ENCODE measurements at places on chromosomes 16 and 17.

DNA sequence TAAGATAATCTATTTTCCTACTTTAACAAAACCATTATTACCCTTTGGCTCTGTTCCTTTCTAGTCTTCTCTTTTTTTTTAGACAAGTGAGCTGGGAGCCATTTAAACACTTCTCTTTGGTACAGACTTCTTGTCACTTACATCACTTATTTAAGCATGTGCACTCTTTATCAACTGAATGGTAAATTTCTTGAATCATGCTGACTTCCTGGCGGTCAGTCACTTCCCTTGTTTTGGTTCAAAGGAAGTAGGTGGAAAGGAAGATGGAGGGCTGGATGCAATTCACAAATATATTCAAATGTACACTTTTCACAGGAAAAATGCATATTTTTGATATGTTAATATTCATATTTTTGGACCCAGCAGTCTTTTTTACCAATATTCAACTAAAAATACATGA, 97.1 kb downstream of the ITFG1 start:
- DNase-seq, result no peak

- DNase-seq, result no peak
Measured at GRCh38 chr16:30760577-30761426, 1.1 kb downstream of the CFAP119 start.

DNA sequence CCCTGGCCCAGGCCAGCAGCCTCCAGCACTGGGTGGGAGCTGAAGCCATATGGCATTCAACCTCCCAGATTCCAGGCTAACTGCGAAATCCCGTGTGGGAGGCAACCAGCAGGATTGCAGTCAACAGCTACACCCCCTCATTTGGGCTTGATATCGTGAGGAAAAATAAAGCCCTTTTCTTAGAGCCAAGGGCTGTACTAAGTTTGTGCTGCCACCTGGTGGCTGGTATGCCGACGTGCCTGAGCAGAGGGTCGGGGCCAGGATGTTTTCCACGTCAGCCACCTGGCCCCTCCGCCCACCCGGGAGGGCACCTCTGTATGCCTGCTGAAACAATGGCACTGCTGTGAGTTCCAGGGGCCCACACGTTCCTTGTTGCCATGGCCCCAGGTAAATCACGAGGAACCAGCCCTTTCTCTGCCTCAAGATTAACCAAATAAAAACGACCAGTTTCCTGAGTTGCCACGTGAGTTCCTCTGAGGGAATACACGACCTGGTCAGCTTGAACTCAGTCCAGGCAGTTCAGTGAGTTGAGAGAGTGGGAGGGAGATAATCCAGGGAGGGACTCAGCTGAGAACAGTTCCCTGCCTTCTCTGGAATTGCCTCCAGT, 9.0 kb downstream of the TMEM98 start:
- DNase-seq, result no peak

DNA sequence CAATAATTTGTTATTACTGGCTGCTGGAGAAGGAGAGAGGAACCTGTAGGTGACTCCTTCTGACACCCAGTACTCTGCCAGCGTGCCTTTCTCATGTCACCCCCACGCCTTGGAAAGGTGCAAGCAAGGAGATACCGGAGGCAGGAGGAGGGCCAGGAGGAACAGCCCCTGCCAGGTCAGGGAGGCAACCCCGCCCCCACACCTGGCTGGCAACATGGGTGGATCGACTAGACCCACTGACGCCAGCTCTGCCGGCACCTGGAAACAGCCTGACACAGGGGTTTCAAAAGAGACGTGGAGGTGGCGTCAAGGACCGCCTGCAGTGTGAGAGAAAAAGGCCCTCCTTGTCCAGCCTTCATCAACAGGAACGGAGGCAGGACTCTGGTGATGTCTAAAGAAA, 62.3 kb downstream of the CYB5B start:
- DNase-seq, result no peak

DNA sequence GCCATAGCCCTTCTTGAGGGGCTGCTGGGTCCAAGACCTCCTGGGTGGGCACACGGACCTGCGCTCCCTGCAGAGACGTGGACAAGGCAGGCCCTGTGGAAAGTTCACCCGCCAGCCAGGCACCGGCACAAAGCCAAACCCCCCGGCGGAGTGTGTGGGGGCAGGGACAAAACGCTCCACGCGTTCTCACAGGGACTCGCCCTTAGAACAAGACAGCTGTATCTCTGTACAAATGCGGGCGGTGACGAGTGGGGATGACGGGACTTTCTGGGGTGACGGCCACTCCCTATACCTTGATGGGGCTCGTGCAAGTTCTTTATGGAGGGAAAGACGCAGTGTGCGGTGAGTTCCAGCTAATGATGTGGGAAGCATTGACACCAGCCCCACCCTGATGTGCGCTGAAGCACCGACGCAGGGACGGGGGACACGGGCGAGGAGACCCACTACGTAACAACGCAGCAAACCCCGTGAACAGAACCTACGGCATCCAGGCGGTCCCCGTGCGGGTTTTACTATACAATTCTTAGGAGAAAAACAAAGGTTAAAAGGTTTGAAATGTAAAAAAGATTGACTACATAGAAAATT, 49.4 kb downstream of the LMF1 start:
- no peak for DNase-seq

GRCh38 chr17:17421346-17422216, 55.2 kb upstream of the MED9 start:
- no peak for DNase-seq

DNA sequence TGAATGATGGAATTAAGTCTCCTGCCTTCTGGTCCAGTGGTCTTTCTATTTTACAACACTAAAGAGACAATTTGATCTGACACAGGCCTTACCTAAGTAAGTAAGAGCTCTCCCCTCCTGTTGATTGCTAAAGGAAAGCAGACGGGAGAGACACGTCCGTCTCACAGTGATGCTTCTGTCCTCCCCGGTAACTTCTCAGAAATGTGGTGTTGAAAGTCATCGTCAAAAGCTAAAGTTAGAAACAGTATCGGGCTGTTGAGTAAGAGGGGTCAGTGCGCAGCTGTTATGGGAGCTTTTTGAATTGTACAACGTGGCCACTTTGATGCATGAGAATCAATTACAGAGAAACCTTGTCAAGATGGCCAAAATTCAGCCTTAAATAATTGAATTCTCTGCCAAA, 1.9 kb upstream of the RBFOX1 start:
- DNase-seq, result no peak
